ENCODE measurements at places on chromosomes 1 and 21.

DNA sequence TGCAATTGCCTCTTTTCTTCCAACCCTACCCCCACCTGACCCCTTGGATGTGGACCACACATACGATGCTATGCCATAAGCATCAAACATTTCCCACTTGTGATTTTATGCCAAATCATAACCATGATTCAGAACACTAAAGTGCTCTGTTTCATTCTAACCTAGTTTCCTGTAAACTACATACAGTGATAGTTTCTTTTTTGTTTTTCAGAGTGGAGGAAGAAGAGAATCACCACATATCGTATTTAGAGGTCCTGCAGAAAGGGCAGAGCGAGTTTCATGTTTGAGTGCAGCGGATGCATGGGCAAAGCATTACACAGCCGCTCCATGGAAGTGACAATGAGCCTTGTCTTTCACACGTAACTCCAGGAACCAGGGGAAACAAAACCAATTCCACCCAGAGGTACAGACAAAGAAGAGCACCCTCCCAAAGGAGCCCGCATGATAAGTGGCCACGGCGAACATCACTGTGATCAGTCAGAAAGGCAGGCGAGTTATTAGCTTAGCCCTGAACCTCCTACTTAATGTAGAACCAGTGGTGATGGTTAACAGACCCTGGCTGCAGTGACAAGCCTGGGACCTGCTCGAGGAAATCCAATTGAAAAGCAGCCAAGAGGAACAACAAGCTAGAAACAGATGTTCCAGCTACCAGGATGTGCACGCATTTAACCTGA is 64.0 kb upstream of the ZNF281 start:
- DNase-seq = no peak

- no peak for DNase-seq
Observed at GRCh38 chr21:39850333-39850732, 16.9 kb upstream of the PCP4 start.

- no peak for DNase-seq
Observed at GRCh38 chr1:167207940-167208623, 12.6 kb upstream of the POU2F1 start.

- DNase-seq = no peak
Observed at GRCh38 chr1:29893046-29893723, 656.9 kb downstream of the PTPRU start.

DNA sequence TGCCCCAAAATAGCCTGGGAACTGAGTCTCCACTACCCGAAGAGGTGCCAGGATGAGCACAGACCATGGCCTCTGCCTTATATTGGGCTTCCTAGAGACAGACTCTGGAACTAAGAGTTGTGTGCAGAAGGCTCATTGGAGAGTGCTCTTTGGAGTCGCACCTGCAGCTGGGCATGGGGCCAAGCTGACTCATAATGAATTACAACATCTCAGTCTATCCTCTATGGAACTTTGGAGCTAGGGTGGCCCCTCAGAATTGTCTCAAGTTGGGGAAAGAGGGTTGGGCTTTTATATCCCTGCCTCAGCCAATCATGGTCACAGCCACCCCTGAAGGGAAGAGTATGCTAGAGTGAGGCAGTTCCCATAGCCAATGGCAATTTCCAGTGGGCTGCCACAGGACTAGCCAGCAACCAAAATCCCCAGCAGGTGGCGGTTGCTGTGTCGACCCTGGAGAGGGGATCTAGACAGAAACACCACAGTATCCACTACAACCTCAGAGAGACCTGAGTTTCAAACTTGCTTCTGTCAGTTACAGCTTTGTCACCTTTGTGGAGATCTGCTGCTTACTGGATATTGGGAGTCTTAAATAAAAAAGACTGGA is 93.8 kb downstream of the DMRTA2 start:
- no peak for DNase-seq

- DNase-seq = no peak
Observed at GRCh38 chr1:184449916-184450315, 63.1 kb downstream of the C1orf21 start.

GRCh38 chr1:33724348-33724747 is 139.5 kb upstream of the HMGB4 start:
- DNase-seq = no peak

- DNase-seq = no peak
Observed at GRCh38 chr21:20419772-20420171, 578.4 kb upstream of the NCAM2 start.

DNA sequence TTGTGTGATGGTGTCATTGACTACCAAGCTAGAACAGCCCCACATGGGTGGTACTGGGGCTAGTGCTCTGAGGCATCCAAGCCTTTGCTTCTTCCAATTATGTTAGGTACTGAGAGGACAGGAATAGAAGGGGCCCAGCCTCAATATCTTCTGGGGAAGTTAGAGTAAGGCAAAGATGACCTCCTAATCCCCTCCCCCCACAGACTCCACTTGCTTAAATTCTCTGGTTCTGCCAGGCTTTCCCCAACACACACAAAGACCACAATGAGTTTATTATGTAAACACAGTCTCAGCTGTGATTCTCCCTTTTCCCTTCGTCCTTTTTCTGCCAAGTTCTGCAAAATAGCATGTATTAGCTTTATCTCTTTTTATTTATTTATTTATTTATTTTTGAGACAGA is 3.1 kb upstream of the TACSTD2 start:
- no peak for DNase-seq
